ENCODE measurements at places on chromosomes 3 and 15.

DNA sequence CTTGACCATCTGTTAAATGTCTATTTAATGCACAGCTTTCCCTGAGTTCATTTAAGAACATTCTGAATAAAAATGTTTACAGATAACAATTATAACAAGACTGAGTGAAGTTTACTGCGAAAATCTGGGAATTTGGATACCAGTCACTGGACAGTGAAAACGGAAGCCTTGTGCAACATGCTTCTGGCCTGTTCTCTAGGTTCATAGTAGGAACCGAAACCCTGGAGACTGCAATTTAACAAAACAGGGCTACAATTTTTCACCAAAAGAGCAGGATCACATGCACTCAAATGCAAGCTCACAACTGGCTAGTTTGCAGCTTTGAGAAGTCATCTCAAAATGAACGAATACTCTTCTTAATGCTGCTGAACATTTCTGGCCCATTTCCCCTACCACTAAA, 435.9 kb downstream of the NR2F2 start:
- DNase-seq: no peak

DNA sequence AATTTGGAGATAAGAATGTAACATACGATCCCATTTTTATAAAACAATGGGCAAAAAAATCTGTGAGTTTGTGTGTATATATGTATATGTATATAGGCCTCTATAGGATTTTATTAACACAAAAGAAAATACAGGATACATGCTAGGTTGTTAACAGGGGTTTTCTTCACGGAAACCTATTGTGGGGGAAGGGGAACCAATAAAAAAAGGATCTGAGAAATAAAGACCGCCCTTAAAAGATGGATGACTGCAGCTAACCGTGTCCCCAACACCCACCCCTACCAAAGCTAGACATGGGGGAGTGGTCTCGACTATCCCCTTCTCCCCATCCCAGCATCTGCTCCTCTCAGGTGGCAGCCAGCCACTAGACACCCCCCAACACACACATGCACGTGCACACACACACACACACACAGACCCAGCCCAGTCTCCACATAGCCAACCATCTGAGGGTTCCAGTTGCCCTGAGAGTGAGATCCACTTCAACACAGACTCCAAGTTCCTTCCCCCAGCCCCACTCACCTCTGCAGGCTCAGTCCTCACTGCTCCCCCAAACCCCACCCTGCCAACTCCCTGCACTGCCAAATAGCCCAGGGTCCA, 132.9 kb downstream of the TPRA1 start:
- DNase-seq: peak; percentile 21

- DNase-seq: no peak
These were observed 98.9 kb downstream of the NEDD4 start for GRCh38 chr15:55894399-55894965.

- DNase-seq: no peak
These were observed 12.3 kb upstream of the LMCD1 start for GRCh38 chr3:8489278-8489792.

DNA sequence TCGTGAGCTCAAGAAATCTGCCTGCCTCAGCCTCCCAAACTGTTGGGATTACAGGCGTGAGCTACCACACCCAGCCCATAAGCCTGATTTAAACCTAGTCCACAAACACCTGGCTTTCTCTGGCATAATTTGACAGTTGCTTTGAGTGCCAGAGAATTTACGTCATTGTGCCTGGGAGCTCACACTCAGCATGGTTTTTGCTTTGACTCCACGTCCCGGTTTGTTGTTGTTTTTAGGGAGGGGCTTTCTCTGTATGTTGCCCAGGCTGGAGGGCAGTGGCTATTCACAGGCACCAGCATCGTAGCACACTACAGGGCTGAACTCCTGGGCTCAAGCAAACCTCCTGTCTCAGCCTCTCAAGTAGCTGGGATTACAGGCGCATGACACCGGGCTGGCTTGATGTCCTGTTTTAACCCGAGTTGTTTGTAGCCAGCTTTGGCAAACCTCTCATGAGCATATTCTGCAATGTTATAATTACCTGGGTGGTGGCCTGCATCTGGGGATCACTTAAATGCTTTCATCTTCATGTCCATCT, 32.7 kb downstream of the CEMIP start:
- no peak for DNase-seq

DNA sequence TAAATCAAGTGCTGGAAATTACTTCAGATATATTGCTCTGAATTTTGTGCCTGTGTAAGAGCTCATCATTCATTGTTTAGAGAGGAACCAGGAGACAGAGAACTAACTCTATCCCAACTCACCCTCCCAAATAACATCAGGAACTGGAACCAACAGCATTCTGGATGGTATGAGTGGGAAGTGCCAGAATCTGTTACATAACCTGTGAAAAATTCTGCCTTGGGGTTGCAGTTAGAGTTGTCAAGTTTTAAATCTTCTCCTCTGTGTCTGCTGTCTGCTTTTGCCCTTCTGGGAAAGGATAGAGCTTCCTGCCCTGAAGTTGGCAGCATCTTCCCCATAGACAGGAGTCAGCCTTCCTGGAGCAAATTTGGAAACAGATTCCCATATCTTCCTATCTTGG, 41.2 kb downstream of the TIMP4 start:
- DNase-seq: no peak

- DNase-seq: no peak
These were observed 22.5 kb downstream of the CCR4 start for GRCh38 chr3:32973982-32974381.

DNA sequence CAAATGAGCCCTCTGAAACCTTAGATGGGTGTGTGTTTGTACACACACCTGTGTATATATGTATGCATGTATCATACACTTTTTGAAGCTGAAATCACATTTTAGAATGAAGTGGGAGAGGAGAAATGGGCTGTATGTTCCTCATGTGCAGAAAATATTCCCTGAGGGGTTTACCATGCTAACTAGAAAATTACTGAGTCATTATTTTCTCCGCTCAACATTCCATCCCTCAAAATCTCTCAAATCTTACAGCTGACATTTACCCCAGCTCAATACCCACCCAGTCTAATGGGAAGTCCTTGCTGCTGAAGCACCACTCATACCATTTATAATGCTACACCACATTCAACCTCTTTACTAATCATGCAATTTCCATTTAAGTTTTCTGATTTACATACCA, 138.6 kb downstream of the P2RY1 start:
- no peak for DNase-seq

- DNase-seq: no peak
These were observed 103.0 kb downstream of the SUCNR1 start for GRCh38 chr3:151976211-151977050.

DNA sequence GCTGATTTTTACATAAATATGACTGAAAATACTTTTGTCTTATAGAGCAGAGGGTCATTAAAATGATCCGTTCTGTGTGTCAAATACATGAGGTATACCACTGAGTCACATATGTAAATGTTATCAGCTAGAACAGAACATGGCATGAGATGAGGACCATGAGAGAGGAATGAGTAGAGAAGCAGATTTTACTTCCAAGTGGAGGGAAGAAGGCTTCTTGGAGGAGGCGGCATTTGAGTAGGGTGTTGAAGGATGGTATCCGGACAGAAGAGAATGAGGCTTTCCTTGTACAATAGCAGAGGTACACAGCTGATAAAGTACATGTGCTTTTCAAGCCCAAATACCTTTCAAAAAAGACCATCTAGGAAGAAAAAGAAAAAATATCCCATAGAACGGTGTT, 4.8 kb downstream of the LIPC start:
- DNase-seq: no peak

DNA sequence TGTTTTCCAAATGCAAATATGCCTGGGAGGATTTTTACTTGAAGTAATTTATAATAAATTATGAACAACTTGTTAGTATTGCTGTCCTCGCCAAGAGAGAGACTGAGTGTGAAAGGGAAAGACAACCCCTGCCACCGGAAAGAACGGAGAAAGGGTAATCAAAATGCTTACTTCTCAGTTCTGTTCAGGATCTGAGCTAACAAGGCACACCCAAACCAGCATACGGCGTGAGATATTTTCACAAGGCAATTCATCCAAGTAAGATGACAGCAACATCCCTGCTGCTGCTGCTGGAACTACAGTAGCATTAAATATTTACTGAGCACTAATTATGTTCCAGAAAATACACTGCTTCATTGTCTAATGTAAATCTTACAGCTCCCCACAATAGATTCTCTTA, 96.1 kb downstream of the KBTBD8 start:
- no peak for DNase-seq

GRCh38 chr3:70185661-70186060, 126.8 kb downstream of the MDFIC2 start:
- DNase-seq: no peak

DNA sequence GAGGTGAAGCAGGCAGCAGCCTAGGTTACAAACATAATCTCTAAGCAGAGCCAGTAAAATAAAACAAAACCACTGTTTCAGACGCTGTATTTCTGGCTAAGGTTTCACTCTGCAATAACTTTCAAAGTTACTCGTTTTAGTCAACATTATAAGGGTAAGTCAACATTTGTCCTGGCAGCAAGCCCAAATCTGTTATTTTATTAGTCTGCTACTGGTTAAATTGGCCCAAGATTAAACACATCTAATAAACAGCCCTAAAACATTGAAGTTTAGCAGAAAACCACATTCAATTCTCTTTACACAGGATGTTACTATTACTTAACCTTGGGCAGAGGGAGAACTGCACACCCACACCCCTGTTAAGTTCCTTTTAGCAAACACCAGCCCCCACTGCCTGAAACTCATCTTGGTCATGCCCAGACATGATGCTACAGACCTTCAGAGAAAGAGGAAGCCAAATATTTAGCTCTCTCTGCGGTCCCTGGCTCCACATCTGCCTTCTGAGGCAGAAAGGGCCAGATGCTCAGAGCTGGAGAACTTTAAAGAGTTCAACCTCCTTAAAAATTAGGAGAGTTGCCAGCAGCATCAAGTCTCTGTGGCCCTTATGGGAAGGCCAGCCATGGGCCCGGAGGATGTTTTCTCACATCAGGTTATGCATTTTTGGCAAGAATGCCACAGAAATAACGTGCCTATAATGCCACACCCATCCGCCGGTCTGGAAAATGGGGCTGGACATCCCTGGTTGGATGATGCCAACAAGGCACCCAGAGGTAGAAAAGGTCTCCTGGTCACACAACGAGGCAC, 17.9 kb downstream of the ARHGEF3 start:
- no peak for DNase-seq

DNA sequence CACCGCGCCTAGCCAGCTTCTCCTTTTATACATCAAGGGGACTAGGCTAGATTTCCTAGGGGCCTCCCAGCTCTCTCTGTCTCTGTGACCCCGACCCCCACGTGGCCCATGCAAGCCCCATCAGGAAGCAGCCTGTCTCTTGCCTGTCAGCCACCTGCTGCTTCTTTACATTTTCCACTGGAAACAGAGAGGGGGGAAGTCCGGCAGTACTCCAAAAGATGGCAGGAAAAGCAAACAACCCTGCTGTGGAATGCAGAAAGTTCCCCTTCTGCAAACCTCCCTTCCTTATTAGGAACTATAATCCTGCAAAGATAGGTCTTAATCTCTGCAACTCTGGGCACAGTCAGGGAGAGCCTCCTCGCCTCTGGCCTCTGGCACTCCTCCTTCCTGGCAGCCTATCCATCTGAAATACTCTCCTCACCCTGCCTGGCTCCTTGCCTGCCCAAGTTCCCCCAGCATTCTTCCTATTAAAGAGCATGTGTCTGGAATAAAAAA, 47.4 kb upstream of the HACD2 start:
- no peak for DNase-seq

DNA sequence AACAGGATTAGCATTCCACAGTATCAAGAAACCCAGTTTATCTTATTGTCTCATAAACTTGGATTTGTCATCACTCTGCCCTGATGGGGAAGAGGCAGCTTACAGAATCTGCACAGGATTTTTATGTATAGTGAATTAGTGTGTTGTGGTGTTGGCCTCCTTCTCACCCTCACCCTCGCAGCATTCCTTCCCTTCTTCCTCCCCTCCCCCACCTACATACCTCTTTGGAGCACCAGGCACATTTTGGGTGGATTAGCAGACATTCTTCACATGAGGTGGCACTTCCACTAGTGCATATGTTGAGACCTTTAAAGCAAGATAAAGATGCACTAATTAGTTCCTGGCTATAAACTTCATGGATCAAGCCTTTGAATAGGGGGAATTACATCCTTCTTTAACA, 13.9 kb downstream of the ITGB5 start:
- DNase-seq: no peak

- DNase-seq: no peak
These were observed 9.6 kb downstream of the ARHGEF3 start for GRCh38 chr3:56792193-56792592.
